Kidney glomerular epithelial cell (primary cell): ENCODE measurements at places on chromosomes 11 and 22.
A peak's percentile ranks its signal among the peaks of the same experiment; 100 is the strongest.

DNA sequence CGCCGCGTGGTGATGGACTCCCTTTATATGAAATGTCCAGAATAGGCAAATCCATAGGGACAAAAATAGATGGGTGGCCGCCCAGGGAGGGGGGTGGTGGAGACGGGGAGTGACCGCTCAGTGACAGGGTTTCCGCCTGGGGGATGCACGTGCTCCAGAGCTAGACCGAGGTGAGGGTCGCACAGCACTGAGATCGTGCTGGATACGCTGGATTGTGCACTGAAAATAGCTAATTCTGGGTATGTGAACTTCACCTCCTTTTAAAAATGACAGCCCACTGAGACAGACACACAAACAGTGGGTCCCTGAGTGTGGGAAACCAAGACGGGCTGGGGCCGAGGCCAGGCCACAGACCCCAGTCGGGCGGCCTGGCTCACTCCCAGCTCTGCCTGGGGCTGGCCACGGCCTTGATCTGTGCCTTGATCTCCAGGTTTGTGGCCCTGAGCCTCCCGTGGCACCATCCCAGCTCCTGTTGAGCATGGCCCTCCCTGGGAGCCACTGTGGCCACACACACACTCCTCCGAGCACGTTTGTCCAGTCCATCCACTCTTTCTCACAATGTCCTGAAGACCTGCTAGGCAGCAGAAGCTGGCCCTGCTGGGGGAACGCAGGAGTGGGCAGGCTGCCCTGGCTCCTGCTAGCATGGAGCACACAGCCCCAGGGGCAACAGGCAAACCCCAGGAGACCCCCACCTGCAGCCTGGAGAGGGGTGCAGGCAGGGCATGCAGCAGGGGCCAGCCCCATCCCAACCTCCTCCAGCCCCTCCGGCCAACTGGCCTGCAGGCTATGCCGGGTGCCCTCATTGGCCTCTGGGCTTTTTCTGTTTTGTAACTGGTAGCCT lies 41.0 kb upstream of the TH start:
- DNase-seq: no peak

DNA sequence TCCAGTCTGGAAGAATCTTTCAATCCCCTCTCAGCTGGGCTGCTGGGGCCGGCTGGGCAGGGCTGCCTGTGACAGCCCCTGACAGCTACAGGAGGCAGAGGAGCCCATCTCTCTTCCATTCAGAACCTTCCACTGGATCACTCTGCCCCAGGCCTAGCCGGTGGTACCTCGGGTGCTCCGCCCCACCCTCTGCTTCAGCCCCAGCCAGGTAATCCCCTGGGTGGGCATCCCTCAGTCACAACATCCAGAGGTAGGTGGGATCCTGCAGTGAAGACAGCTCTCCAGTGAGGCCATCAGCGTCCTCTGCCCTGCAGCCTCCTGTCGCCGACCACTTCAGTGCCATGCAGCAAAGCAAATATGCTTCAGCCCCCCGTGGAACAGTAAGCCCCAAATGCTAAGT lies 223.7 kb downstream of the DSCAML1 start:
- DNase-seq: no peak

DNA sequence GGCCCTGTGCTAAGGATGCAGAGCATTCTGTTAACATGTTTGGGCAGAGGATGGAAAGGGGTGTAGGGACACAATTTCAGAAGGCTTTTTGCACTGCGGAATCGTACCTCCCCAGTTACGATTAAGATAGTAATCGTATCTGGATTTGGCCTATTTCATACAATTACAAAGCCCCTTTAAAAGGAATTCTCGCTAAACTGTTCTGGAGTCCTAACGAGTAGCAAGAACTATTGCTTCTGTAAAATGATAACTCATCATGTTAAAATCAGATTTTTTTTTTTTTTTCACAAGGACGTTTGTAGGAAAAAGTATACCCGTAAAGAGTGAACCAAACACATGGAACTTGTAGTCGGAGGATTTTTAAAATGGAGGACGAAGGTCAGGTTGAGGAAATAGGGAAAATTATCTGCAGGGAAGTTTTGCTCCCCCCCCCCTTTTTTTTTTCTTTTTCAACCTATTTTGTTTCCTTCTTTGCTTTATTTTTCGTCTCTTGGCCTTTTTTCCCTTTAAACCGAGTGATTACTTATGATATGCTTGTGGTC lies 934 bp downstream of the HSD17B12 start:
- peak; percentile 10 for DNase-seq

GRCh38 chr11:28296426-28296825 lies 188.2 kb downstream of the METTL15 start:
- no peak for DNase-seq

DNA sequence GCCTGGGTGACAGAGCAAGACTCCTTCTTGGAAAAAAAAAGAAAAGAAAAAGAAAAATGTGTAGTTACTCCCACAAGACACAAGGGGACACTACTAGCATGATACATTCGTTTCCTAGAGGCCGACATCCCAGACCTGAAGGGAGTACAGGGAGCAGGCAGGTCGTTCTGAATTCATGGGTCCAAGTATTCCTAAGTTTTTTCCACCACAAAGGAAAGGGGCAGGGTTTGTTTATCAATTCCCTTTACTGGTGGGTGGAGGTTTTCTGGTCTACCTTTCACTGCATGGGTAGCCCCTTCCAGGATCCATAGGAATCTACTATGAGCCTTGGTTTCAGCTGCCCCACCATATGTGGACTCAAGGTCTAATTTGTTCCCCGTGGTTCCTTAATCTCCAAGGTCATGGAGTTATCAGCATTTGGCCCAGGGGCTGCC lies 11.8 kb downstream of the TIGD3 start:
- DNase-seq: peak; percentile 89

DNA sequence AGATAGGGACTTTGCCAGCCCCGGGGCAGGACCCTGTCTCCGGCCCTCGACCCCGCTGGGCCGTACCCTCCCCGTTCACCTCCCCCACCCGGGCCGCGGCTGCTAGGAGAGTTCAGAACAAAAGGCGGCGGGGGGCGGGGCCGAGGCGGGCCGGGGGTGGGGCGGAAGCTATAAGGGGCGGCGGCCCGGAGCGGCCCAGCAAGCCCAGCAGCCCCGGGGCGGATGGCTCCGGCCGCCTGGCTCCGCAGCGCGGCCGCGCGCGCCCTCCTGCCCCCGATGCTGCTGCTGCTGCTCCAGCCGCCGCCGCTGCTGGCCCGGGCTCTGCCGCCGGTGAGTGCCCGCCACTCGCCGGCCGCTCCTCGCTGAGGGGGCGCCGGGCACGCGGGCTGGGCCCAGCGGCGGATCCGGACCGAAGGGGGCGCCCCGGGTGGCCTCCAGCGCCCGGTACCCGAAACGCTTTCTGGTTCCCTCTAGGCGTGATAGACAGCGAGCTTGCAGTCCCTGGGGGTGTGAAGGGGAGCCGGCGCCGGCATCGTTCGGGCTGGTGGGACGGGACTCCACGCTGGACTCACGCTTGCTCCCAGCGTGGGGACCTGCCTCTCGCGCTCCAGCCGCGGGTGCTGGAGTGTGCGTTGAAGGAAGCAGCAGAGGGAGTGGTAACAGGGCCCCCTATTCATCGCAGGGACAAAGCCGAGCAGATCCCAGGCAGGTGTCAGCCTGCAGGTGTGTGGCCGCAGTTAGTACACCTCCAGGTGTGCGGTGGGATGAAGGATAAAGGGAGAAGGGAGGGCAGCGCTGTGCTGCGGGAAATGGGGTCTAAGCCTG lies at the start of gene MMP11:
Gene MMP11, plus strand, starts transcription at position 201 of the 825 bp plus-strand sequence. Its CDS starts 22 bp downstream, at position 223.
- no peak for DNase-seq
